Epithelial cell of umbilical artery (primary cell): ENCODE measurements at places on chromosomes 4 and X. TPM values are rescaled to one million over a fixed set of nuclear protein-coding genes. Genes with fewer than 3 reads are reported as not detected.

The GYPE gene
- total RNA-seq = 0.30 and 0.32 TPM in 2 replicates

The PDZD11 gene
- 39.6 and 43.0 TPM in 2 replicates for total RNA-seq

The RBMXL3 gene
- not detected in 2 replicates for total RNA-seq

The EDNRA gene
- total RNA-seq = not detected in 2 replicates

The TBC1D19 gene
- 13.3 and 16.4 TPM in 2 replicates for total RNA-seq

The PHF8 gene
- total RNA-seq = 11.7 and 17.8 TPM in 2 replicates

The GPR82 gene
- total RNA-seq = not detected in 2 replicates

The SH3TC1 gene
- total RNA-seq = 94.8 and 141 TPM in 2 replicates

The EXOC1L gene
- total RNA-seq = not detected in 2 replicates

The CT45A10 gene
- total RNA-seq = not detected in 2 replicates

The DGKQ gene
- 17.9 and 18.8 TPM in 2 replicates for total RNA-seq

The DDX53 gene
- total RNA-seq = not detected in 2 replicates

The STOX2 gene
- total RNA-seq = under 0.01 TPM in 2 replicates

The HTN3 gene
- total RNA-seq = not detected in 2 replicates

The ITM2A gene
- 2.7 and 19.5 TPM in 2 replicates for total RNA-seq

The TMPRSS11D gene
- not detected in 2 replicates for total RNA-seq

The GC gene
- not detected in 2 replicates for total RNA-seq

The SHROOM3 gene
- 2.6 and 3.6 TPM in 2 replicates for total RNA-seq

The ELOVL6 gene
- 7.8 and 11.6 TPM in 2 replicates for total RNA-seq

The CD38 gene
- total RNA-seq = under 0.01 TPM in 1 of 2 replicates, not detected in the other

The ZNF275 gene
- 3.6 and 5.2 TPM in 2 replicates for total RNA-seq

The CDS1 gene
- total RNA-seq = not detected in 2 replicates

The NEXMIF gene
- total RNA-seq = not detected in 2 replicates
